Stimulated activated CD8-positive, alpha-beta memory T cell treated with anti-CD3 and anti-CD28 coated beads, Interleukin-12 subunit alpha, Interleukin-12 subunit beta, amount 100 ng/mL, for 1 hour (primary cell): ENCODE measurements at places on chromosomes 6 and 20.

- no peak for DNase-seq
Measured at GRCh38 chr20:50837532-50838321, 42.9 kb downstream of the BCAS4 start.

- no peak for DNase-seq
Measured at GRCh38 chr6:123226398-123226797, 230.4 kb downstream of the CLVS2 start.

GRCh38 chr20:4052554-4052953 lies 37.2 kb upstream of the RNF24 start:
- no peak for DNase-seq

DNA sequence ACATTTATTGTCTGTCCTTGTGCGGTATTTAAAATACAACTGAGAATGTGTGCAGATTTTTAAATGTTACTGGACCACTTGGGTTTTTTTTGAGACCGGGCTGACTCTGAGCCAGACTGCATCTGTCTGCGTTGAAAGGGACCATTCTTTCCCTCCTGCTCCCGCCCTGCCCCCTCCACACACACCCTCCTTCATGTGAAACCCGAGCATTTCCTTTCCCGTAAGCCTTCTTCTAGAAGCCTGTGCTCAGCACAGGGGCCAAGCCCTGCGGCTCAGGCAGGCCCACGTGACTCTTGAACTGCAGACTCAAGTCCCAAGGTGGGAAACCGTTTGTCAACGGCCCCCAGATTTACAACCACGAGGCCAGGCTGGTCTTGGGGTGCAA lies 82.7 kb upstream of the FOXC1 start:
- peak; percentile 10 for DNase-seq

DNA sequence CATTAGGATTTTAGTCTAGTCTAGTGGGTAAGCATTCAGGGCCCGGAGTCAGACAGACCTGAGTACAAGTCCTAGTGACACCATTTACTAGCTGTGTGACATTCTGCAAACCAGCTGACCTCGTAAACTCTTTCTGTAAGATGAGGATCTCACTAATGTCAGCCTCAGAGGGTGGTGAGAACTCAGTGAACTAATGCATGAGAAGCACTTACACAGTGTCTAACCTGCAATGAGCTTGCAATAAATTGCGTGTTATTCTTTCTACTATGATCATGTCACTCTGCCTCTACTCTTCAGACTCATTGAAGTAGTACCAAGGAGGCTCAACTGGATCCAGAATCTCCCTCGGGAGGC lies 41.1 kb upstream of the ZNF831 start:
- no peak for DNase-seq

DNA sequence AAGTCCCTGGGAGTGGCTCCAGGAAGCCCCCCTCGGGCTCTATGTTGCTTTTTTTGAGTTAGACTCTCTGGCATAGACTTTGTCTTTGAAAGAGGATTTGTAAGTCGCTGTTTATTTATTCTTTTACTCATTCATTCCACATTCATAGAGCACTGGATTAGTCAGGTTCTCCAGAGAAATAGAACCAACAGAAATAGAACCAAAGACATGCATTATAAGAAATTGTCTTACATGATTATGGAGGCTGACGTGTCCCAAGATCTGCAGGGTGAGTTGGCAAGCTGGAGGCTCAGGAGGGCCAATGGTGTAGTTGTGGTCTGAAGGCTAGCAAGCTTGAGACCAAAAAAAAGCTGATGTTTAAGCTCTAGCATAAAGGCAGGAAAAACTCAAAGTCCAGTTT lies 98.3 kb upstream of the CHD6 start:
- no peak for DNase-seq

DNA sequence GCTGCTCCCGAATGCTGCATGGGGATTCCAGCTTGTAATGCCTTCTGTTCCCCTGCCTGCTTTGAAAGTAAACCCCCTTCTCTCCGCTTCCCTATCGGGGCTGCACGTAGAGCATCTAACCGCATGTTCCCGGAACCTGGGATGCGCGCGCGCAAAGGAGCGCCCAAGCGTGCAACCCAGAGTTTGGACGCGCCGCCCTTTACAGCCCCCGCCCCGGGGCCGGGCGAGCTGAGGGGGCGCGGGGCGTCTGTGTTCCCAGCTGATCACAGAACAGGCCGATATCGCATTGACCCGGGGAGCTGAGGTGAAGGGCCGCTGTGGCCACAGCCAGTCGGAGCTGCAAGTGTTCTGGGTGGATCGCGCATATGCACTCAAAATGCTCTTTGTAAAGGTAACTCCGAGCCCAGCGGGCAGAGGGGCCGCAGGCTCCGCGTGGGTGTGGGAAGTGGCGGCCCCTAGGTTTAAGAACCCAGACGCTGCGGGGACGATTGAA lies 1.4 kb downstream of the LAMP5 start:
- no peak for DNase-seq

- DNase-seq: no peak
Measured at GRCh38 chr6:167275436-167275835, 15.7 kb upstream of the UNC93A start.

- DNase-seq: no peak
Measured at GRCh38 chr20:46350201-46350985, 42.1 kb upstream of the CDH22 start.

GRCh38 chr6:90610301-90610750 lies 23.5 kb upstream of the MAP3K7 start:
- no peak for DNase-seq

DNA sequence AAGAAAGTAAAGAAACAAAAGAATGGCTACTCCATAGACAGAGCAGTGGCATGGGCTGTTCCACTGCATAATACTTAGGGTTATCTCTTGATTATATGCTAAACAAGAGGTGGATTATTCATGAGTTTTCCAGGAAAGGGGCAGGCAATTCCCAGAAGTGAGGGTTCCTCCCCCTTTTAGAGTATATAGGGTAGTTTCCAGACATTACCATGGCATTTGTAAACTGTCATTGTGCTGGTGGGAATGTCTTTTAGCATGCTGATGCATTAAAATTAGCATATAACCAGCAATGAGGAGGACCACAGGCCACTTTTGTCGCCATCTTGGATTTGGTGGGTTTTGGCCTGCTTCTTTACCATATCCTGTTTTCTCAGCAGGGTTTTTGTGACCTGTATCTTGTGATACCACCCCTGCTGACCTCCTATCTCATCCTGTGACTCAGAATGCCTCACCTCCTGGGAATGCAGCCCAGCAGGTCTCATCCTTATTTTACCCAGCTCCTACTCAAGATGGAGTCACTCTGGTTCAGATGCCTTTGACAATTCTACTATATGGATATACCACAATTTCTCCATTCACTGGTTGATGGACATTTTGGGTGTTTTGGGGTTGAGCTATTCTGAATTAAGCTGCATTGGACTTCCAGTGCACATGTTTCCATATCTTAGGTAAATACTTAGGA lies 280.6 kb downstream of the FARS2 start:
- no peak for DNase-seq

DNA sequence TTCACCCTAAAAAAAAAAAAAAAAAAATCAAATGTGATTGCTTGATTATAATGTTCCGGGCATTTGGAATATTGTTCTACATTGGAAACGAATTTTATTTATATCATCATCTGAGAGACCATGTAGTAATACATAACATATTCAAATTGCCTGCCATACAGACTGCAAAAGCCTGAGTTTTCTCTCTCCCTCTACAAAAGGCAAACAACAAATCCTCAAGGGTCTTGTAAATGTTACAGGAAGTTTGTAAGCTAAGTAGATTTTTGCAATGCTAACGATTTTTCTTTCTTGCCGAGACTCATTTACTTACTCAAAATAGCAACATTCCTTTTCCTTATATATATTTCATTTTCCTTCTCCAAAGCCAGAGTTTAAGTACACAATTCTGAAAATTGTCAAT lies 49.0 kb upstream of the HTR1E start:
- DNase-seq: no peak

DNA sequence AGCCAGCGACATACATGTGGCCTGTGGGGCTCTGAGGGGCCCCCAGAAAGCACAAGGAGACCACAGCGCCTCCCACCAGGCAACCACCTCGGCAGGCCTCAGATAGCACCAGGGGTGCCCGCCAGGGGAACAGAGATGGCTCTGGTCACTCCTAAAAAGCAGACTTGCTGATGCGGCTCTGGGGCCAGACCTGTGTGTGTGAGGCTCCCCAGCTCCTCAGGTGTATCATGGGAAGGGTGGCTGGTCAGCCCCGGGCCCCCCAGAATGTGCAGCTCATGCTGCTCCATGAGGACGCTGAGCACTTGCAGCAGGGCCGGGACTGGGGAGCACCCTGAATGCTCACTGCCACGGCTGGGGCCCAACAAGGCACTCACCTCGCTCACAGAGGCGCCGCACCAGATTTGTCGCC lies 60.2 kb downstream of the PYGB start:
- no peak for DNase-seq

DNA sequence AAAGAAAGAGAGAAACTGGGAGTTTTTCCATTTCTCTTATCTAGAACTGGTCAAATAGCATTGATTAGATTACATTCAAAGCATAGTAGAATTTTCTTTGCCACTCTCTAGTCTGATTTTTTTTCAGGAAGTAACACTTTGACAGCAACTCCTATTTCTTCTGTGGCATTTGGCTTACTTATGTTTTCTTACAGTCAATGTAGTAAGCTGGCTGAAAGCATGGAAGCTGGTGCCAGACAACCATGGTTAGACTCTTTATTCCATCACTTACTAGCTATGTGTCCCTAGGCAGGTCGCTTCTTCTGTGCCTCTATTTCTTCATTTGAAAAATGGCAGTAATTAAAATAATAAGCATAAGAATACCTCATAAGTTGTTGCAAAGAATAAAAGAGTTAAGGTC lies 54.2 kb upstream of the OPRM1 start:
- DNase-seq: no peak

DNA sequence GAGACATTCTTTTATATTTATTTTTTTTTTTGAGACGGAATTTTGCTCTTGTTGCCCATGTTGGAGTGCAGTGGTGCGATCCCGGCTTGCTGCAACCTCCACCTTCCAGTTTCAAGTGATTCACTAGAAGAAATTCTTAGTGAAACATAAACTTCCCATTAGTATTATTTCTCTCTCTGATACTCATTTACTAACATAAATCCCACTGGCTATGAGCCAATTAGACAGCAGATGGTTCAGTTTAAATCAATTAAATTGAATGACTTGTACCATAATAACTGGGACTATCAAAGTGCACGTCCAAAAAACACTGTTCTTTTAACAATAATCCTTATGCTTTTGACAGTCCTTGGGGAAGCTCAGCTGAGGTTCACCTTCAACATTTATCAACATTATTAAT lies 111.2 kb upstream of the PTCHD4 start:
- no peak for DNase-seq

DNA sequence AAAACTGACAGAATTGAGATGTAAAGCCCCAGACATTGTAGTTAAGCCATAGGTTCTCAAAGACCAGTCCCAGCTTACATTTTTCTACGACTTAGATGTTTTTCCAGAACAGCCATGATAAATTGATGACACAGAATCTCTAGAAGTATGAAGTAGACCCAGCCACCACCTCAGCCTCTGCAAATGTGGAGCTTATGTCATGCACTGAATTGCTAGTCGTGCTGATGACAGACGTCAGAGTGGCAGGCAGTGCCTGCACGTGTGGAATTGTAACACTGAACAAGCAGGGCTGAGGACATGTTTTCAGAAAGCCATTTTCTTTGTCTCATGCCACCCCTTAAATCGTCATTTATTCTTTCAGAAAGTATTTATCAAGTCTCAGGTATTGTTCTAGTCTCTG lies 72.4 kb upstream of the TMEM181 start:
- DNase-seq: no peak

DNA sequence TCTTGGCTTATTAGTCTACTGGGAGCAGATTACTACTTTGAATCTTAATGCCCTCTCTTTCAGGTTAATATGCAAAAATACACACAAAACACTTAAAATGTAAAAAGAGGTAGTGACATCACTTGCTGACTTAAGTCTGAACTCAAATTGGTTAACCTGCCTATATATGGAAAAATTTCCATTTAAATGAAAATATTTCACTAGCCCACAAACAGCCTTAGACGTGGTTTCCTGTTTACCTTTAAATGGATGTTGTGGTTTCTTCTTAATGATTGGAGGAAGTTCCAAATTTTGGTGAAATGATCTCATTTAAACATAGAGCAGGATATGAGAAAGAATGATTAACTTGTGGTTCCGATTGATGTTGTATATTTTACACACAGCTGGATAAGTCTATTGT lies 553.7 kb downstream of the CD109 start:
- no peak for DNase-seq

GRCh38 chr6:76703285-76703684 lies 630.8 kb upstream of the IMPG1 start:
- DNase-seq: no peak

- no peak for DNase-seq
Measured at GRCh38 chr6:149723771-149724417, 6.0 kb upstream of the LATS1 start.
